Fibroblast of pulmonary artery (primary cell): ENCODE measurements at places on chromosomes 5 and 9.
A peak's percentile ranks its signal among the peaks of the same experiment; 100 is the strongest.

- DNase-seq, result peak; percentile 95
These were observed 230.3 kb downstream of the AUH start for GRCh38 chr9:91131433-91131839.

DNA sequence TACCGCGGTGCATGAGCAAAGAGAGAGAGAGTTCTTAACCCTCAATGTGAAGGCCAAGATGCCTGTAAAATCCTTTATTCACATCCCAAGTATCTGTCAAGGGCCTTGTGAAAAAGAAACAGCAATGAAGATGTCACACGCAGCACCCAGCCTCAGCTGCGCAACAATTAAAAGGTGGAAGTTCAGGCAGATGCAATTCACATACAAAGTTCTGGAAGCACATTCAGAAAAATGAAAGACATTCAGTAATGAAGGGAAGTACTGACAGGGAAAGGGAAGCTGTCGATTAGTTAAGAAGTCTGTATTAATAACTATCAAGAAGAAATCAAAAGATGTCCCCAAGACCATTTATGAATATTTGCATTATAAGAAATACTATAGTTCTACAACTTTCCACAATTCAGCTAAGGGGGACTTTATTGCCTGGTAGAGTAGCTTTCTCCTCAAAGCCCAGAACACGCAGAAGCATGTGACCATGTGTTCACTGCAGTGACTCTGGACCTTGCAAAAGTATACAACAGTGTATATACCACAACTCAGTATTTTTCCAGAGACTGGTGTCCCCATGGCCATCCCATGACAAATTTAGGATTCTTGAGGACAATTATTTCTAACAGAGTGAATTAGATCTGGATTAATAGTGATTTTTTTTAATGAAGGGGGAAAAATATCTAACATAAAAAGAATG is 137.5 kb downstream of the CDK5RAP2 start:
- no peak for DNase-seq

DNA sequence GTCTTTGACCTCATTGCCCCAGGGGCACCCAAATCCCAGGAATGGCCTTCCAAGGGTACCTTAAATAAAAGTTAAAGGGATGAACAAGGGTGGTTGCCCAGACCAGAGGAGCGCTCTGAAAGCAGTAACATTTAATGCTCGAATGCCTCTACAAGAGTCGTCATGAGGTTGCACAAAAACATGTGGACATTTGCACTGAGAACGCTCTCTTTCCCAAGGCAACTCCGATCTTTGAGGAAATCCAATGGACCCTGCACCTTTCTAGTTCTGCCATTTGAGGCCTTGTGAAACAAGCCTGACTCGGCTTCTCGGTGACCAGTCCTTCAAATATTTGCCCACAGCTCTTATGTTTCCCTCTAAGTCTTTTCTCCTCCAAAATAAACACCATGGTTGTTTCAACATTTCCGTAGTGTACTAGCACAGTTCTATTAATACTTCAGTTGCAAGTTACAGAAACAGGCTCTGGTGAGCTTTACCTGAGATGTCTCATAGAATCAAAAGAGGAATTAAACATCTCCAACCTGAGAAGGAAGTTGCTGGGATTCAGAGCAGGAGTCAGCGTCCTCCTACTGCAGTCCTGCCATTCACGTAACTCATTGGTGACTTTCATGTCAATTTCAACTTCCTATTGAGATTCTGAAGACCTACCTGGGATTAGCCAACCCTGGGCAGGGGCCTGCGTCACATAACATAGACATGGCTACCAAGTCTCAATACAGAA is 168.8 kb upstream of the RAI14 start:
- peak; percentile 94 for DNase-seq

GRCh38 chr9:115378758-115379157 is 260.8 kb upstream of the TNC start:
- DNase-seq, result no peak

DNA sequence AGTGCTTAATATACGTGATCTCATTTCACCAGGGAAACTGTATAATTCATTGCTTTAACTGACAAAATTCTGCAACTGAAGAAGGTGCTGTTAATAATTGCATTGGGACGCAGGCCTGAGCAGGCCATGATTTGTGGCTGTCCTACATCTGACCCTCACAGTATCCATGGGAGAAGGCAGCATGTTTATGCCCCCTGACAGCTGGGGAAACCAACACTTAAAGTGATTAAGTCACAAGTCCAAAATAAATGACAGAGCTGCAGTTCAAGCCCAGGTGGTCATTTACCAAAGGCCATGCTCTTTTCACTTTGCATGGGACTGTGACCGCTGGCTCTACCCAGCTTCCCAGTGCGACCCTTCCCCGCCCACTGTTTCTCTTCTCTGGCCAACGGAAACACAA is 30.5 kb upstream of the KCNMB1 start:
- no peak for DNase-seq

- DNase-seq, result no peak
These were observed 23.6 kb downstream of the PLPP7 start for GRCh38 chr9:131312822-131313770.

DNA sequence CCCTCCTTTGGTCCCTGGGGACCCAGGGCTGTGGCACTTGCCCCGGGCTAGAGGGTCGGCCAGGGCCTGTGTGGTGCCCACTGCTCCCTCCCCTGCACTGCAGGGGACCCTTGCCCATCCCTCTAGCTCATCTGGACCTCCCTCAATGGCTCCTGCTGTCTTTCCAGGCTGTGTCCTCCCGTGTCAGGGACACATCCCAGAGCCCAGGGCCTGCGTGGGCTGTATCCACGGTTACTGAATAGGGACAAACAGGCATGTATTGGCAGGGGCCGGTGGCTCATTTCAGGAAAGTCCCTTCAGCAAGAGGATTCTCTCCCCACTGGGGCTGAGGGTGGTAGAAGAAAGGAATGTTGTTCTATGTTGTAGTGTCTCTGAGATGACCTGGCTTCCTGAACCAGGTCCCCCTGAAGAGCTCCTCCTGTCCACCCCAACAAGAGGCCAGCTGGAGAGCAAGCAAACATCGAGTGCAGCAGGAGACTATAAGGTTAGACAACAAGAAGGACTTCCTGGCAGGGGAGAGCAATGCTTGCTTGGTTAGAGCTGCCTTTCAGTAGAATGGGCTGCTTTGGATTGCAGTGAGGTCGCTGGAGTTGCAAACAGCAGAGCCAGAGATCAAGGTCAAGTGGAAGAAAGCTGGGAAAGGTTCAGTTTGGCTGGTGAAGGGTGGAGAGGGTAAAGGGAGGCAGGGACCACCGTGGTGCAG is 1.0 kb upstream of the CRB2 start:
- no peak for DNase-seq

DNA sequence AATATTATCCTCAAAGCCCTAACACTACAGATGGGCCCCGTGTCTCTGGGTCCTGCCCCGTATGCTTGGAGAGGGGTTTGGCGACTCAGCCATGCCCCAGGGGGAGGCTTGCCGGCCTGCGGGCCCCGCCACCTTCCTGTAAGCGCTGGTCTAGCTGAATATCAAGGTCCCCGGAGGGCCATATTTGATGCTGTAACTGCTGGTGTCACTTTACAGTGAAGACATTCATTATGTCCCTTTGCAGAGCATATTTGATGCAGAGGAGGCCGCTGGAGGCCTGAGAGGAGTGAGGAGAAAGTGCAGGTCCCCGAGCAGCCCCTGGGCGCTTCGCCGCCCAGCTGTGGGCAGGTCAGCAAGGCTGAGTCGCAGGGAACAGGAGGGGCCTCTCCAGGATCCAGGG is 16.8 kb downstream of the IRX4 start:
- DNase-seq, result no peak

DNA sequence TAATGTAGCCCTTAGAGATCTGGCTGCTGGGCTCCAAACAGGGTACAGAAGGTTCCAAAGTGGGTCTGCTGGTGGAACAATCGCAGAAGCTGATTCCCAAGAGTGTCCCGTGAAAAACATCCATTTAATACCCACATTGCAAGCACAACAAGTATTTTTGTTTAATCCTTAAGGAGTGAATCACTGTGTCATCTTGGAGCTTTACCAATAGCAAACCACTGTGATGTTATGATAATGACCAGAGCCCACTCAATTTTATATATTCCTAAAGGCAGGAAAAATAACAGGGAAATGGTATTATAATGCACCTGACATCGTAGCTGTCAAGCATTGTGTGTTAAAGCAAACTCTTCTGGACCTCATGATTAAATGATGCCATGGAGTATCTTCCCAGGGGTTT is 291.9 kb downstream of the FBXL7 start:
- no peak for DNase-seq

DNA sequence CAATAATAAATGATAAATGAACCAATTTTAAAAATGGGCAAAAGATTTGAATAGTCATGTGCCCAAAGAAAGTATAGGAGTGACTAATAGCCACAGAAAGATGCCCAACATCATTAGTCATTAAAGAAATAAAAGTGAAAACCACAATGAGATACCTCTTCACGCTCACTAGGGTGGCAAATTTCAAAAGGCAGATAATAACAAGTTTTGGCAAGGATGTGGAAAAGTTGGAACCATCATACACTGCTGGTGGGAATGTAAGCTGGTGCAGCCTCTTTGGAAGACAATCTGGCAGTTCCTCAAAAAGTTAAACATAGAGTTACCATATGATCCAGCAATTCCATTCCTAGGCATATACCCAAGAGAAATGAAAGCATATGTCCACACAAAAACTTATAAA is 1819.8 kb downstream of the MAT2B start:
- DNase-seq, result peak; percentile 42

GRCh38 chr9:69768716-69769115 is 8.9 kb upstream of the PTAR1 start:
- DNase-seq, result peak; percentile 38

GRCh38 chr9:90147426-90147825 is 495.2 kb downstream of the DIRAS2 start:
- DNase-seq, result no peak

GRCh38 chr5:139671096-139671841 is 23.1 kb downstream of the CXXC5 start:
- no peak for DNase-seq

- DNase-seq, result peak; percentile 52
These were observed 726 bp downstream of the DAP start for GRCh38 chr5:10760096-10760920.
